ENCODE measurements at places on chromosomes 16 and 17.

DNA sequence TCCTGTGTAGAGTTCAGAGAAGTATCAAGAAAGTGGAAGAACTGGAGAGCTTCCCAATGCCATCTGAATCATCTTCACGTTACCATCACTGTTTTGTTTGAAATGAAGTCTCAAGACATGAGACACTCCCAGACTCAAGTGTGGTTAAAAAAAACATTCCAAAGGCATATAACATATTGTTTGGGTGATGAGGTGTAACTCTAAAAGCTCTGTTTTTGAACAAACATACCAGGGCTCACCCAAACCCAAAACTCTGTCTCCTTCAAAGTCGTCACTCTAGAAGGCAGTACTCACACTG lies 6.3 kb upstream of the ZCCHC14 start:
- DNase-seq, result no peak

- DNase-seq, result no peak
Measured at GRCh38 chr16:84380405-84380804, 12.1 kb downstream of the ATP2C2 start.

DNA sequence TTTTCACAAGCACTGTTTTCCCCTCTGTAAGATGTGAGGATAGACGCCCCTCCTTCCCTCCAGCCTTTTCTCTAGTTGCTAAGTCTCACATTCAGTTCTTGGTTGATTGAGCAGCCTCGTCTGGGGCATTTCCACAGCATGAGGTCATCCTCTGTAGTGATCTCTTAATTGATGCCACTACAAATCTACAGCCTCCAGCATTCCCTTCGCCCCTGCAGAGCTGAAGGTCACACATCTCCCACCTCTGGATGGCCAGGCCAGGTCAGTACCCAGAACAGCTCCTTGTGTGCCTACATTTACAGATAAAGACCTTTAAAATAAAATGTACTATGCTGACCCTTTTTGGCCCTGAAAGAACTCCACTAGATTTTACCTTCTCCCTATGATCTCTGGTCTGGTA lies 32.5 kb upstream of the CDH11 start:
- DNase-seq, result no peak

DNA sequence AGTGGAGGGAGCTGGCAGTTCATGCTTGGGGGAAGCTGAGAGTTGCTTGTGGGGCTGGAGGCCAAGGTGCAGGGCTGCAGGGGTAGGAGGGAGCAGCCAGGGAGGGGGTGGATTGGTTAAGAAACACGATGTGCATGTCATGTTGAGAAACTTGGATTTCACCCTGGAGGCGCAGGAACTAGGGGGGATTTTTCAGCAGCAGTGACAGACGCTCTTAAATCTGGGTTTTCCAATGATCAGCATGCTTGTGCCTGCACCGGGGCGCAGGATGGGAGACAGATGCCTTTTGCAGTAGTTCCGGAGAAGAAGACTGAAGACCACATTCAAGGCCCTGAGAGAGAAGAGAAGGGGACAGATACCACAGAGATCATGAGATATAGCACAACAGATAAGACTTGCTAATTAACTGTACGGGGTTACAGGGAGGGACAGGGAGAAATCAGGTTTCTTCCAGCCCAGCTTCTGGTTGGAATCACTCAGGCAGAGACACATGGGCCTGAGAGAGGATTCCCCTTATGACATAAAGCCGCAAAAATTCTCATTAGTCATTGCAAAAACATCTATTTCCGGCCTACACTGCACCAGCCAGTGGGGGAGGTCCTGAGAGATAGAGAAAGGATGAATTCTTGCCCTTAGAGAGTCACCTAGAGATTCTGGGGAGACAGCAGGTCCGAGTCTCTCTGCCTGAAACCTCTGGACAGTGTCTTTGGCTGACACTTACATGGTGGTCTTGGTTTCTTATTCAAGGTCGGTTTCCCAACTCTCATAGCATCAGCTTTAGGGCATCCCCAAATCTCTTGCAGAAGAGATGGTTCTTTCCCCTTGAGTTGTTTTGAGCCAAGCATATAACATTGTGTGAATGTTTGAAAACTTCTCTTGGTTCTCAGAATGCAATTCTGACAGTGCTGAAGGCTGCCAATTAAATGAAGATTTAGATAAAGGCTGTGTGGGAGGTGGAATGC lies 27.1 kb downstream of the CDH13 start:
- peak; percentile 15 for DNase-seq

- no peak for DNase-seq
Measured at GRCh38 chr16:78097548-78097947, 1.9 kb upstream of the WWOX start.

GRCh38 chr16:75081179-75081859 lies 35.3 kb downstream of the LDHD start:
- no peak for DNase-seq

- no peak for DNase-seq
Measured at GRCh38 chr16:3690980-3691720, 26.2 kb downstream of the TRAP1 start.

DNA sequence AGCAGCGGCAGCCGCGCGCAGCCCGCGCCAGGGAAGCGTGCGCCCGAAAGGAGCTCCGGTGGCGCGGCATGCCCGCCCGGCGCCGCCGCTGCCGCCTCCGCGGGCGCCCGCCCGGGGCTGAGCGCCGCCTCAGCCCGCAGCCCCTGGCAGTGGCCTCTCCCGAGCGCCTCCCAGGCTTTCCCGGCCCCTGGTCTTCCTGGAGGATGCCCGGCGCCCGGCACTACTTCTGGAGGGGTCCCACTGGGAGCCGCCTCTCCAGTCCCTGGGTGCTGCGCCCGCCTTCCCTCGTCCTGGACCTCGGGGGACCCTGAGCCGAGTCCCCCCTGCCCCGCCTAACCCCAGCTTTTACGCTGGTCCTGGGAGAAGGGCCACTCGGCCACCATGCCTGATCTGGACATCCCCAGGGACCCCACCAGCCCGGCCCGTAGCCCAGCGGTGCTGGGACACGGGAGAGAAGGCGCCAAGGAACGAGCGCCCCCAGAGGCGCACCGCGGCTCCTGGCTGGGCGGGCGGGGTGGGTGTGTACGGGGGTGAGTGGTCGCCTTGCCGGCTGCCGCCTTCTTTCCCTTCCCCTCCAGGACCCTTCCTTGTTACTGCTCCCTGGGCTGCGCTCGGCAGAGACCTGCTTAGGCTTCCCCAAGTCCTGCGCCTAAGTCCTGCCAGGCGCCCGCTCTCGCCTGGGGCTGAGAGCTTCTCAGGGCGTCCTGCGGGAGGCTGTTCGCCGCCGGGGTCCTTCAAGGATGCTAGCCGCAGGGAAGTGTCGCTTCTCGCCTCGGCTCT lies 704 bp downstream of the ASIC2 start:
- no peak for DNase-seq

DNA sequence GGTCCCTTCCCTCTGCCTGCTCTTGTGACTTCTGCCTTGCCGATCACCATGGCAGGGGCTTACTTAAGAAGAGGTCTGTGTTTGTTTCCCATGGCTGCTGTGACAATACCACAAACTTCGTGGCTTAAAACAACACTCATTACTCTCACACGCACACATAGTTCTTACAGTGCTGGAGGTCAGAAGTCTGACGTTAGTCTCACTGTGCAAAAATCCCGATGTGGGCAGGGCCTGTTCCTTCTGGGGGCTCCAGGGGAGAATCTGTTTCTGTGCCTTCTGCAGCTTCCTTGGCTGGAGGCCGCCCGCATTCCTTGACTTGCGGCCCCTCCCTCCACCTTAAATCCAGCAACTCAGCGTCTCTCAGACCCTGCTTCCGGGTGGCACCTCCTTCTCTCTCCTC lies 249.2 kb upstream of the GSE1 start:
- no peak for DNase-seq

DNA sequence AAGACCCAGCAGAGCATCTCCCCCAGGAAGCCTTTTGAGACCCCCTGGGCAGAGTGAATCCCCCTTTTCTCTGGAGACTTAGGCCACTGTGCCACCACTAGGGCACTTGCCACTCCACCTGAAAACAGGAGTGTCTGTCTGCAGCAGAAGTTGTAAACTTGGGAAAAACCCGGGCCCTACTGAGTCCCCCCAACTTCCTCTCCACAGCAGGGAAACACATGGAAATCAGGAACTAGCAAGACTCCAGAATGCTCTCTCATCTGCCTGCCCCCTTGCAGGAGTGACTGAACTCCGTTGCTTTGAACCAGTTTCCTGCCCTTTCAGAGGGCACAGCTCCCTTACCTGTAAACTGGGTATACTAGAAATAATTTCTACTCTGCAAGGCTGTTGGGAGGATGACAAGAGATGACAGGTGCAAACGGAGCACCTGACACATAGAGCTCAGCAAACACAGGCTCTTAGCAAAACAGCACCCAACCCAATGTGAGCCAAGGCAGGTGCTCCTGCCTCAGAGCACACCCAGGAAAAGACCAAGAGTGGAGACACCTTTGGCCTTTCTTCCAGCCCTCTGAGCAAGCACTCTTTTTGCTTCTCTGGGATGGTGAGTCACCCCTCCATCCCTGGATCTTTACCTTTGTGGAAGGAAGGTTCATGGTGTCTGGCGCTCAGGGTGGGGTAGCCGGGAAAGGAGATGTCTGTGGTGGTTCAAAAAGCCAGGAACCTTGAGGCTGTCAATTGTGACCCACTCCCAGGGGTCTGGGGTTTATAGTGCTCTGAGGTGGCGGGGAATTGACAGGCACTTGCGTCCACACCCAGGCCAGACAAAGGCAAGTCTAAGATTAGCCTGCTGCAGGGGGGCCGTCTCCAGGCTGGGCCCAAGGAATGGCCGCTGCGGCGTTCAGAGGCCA lies at the start of gene HCRT:
Gene HCRT (minus strand): TSS at position 740 of the 908 bp plus-strand sequence. CDS start 87 bp downstream, at position 653.
- DNase-seq, result no peak

- peak; percentile 52 for DNase-seq
Measured at GRCh38 chr16:1379304-1380076, 27.8 kb downstream of the GNPTG start.

DNA sequence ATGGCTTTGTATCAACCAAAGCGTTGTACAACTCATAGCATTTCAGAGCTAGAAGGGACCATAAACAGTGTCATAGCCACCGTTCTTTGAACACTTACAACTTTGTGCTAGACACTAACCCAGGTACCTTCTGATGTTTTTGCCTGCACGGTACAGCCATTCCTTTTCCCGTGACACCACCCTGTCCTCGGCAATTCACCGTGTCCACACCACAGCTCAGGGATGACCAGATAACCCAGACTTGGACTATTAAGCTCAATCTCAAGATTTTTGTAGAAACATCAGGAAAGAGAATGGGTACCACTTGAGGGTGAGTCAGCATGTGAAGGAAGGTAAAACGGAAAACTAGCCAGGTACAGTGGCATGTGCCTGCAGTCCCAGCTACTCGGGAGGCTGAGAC lies 9.8 kb upstream of the CBFB start:
- no peak for DNase-seq

DNA sequence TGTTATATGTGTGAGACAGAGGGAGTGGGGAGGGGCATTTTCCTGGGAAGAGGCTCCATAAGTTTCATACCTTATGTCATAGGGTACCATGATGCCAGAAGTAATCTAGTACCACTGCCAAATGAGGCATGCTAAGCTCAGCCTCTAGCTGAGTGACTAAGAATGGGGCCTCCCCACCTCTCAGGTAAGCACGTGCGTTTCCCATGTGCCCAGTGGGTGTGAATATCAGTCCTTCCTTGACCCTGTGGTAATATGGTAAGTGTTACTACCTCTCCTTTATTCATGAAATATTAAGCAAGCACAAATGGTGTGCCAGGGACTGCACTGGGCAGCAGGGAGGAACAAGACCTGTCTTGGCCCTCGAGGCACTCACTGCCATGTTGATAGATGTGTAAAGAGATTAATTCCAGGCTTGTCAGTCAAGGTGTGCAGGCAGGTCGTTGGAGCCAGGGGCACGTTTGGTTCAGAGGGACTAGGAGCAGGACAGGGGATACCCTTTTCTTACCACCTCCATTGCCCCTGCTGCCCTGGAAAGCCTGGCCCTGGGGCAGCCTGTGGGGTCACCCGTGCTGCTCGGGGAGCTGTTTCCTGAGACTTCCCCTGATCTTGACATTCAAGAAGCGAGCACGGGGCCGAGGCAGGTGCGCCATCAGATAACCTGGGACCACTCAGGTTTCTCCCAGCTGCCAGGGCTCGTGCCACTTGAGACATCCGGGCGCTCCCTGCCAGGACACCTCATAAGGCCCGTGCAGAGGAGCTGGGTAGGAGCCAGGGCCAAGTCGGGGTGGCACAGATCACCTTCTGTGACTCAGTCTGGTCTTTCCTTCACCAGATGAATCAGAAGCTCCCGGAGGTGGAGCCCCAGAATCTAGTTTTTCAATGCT lies 8.8 kb downstream of the RSAD1 start:
- DNase-seq, result no peak

DNA sequence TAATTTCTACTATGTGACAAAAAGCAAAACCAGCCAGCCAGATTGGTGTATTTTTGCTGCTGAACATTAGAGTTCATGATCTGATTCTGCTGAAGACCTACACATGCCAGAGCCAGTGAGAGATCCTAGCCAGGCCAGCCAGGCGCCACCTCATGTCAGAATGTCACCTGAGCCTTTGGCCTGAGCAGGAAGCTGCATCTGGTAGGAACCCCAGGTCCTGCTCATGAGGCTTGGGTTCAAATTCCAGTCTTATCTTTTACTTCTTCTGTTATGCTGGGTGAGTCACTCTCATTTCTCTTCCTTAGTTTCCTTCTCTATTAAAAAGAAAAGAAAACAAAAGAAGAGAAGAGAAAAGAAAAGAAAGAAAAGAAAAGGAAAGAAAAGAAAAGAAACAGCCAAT lies 585.1 kb upstream of the CDH5 start:
- no peak for DNase-seq

GRCh38 chr16:49494474-49494873 lies 120.9 kb downstream of the C16orf78 start:
- DNase-seq, result no peak

DNA sequence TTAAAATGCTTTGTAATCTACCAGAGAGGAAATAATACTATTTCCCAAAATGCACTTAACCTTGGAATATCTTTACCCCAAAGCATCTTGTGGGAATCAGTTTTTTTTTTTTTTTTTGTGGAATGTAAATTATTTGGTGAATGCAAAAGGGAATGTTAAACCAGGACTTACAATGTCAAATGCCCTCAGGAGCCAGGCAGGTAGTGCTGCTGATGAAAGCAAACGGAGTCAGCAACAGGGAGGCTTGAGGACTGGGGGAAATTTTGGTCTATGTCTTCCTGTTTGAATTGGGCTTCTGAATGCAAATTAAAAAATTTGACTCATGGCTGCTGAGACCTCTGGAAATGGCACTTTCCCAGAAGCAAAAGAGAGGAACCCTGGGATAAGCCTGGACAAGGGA lies 96.5 kb upstream of the NLRP1 start:
- DNase-seq, result no peak

- no peak for DNase-seq
Measured at GRCh38 chr16:25835126-25835525, 143.4 kb downstream of the HS3ST4 start.

DNA sequence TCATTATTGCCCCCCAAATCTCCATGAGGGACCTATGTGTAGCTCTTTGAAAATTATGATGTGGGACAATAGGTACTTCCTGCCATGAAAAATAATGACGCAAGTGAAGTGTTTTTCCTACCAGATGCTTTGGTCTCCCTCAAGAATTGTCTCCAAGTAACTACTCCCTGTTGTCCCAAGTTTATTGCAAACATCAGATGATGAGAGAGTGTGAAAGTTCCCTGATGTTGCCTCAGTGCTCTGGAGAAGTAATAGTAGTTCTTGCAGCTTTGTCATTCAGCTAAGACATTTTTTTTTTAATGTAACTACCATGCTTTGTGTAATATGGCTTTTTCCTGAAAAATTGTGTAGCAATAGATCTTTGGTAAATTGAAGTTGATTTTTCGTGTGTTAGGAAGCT lies 20.1 kb downstream of the LPCAT2 start:
- DNase-seq, result no peak
